Fibroblast of the aortic adventitia (primary cell): ENCODE measurements at places on chromosomes 1 and 21. TPM values are rescaled to one million over a fixed set of nuclear protein-coding genes. Genes with fewer than 3 reads are reported as not detected.

Gene PLA2G2C
- not detected in 2 replicates for total RNA-seq

Gene PTGER3
- 1.5 and 11.7 TPM in 2 replicates for total RNA-seq

Gene BTBD19
- total RNA-seq = 5.2 and 5.4 TPM in 2 replicates

Gene TPTE
- total RNA-seq = not detected in 2 replicates

Gene UBXN10
- not detected in 2 replicates for total RNA-seq

Gene TAF12
- total RNA-seq = 26.2 and 36.0 TPM in 2 replicates

Gene GRIK3
- total RNA-seq = not detected in 2 replicates

Gene C1QB
- total RNA-seq = not detected in 2 replicates

Gene DBT
- total RNA-seq = 7.7 and 10.8 TPM in 2 replicates

Gene EVA1C
- 14.5 and 17.8 TPM in 2 replicates for total RNA-seq

Gene FCGR3A
- not detected in 2 replicates for total RNA-seq

Gene CCDC27
- total RNA-seq = not detected in 2 replicates

Gene MPZL1
- total RNA-seq = 66.6 and 112 TPM in 2 replicates

Gene AADACL3
- not detected in 2 replicates for total RNA-seq

Gene SLC44A3
- 1.6 and 2.9 TPM in 2 replicates for total RNA-seq

Gene FCN3
- not detected in 2 replicates for total RNA-seq

Gene PRSS38
- total RNA-seq = not detected in 2 replicates

Gene CD160
- not detected in 2 replicates for total RNA-seq

Gene CLDN14
- 0.27 and 0.57 TPM in 2 replicates for total RNA-seq

Gene S1PR1
- total RNA-seq = 2.8 and 5.5 TPM in 2 replicates

Gene ZNHIT6
- 17.9 and 18.1 TPM in 2 replicates for total RNA-seq

Gene LRRC38
- not detected in 2 replicates for total RNA-seq

Gene ANKRD65
- 1.7 and 2.4 TPM in 2 replicates for total RNA-seq

Gene NSL1
- total RNA-seq = 15.9 and 41.1 TPM in 2 replicates

Gene CLCA1
- total RNA-seq = not detected in 2 replicates

Gene HSPB7
- 8.9 TPM in 1 of 2 replicates, not detected in the other for total RNA-seq

Gene ELAVL4
- total RNA-seq = not detected in 2 replicates

Gene DNALI1
- 7.4 and 13.7 TPM in 2 replicates for total RNA-seq

Gene CPLANE2
- 6.7 and 7.5 TPM in 2 replicates for total RNA-seq

Gene TRIM17
- 7.0 TPM in 1 of 2 replicates, not detected in the other for total RNA-seq

Gene S100A7A
- total RNA-seq = not detected in 2 replicates

Gene SGIP1
- total RNA-seq = 2.1 and 21.1 TPM in 2 replicates

Gene VCAM1
- total RNA-seq = 0.63 and 24.8 TPM in 2 replicates

Gene IL24
- not detected in 2 replicates for total RNA-seq

Gene DPT
- total RNA-seq = 2.4 and 8.8 TPM in 2 replicates

Gene ACTL8
- total RNA-seq = not detected in 2 replicates

Gene NBPF6
- total RNA-seq = not detected in 2 replicates

Gene IL23R
- not detected in 2 replicates for total RNA-seq

Gene CFHR5
- total RNA-seq = not detected in 2 replicates

Gene ERVH48-1
- 0.74 TPM in 1 of 2 replicates, not detected in the other for total RNA-seq

Gene IFI44
- total RNA-seq = 14.2 and 66.6 TPM in 2 replicates
